ENCODE measurements at places on chromosomes 11 and 22.

DNA sequence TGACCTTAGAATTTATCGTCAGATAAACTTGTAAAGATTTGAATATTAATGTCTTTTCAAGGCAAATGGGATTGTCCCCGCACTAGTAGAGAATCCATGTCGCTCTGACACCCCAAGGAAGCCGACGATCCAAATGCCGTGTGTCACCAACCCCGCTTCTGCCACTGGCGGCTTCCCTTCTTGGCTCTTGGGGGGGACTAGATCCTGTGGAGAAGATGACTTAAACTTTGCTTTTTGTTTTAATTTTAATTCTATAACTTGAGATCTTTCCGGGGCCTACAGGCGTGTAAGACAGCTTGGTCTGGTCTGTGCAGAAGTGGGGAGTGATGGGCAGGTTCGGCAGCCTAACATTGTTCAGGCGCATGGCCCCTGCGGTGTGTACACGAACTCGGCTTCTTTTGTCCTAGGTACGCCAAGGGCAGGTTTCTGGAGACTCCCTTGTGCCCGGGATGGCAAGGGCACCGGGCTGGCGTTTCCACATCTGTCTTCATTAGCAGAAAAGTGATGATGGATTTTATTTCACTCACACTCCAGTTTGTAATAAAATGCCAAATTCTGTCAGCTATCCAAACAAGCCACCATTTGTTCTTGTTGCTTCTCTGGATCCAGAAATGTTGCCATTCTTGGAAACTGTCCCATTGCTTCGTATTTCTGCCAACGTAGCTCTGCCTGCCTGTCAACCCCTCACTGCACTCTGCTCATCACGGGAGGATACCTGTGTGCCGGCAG, 6.7 kb downstream of the YDJC start:
- no peak for DNase-seq

- DNase-seq, result no peak
These were observed 86.0 kb downstream of the DENND5A start for GRCh38 chr11:9179141-9179540.

DNA sequence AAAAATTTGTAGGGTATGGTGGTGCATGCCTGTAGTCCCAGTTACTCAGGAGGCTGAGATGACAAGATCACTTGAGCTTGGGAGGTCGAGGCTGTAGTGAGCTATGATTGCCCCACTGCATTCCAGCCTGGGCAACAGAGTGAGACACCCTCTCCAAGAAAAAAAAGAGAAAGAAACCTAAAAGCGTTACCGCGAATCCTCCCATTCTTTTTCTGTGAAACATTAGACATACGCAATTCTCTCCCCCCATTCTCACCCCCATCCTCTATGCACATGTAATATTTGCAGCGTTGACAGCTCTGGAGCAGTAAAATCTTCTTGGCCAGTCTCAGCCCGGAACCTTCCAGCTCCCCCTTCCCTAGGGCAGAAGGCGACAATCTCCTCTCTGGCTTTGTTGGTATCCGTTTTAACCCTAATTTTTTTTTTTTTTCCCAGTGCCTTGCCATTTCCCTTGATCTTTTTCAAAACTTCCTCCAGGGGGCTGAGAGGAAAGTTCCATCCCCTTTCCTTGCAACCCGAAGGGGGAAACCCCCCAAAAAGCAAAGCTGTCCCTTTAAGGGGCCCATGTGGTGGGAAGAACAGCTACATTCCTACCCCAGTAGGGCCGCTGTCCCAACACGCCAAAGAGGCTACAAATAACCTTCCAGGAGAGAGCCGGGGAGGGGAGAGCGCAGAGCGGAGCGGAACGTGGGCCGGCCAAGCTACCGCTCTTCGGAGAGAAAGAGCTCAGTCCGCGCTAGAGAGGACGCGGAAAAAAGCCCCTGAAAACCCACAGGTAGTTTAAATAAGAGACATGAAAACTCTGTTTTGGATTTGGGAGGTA, 1.9 kb downstream of the LRP4 start:
- no peak for DNase-seq

DNA sequence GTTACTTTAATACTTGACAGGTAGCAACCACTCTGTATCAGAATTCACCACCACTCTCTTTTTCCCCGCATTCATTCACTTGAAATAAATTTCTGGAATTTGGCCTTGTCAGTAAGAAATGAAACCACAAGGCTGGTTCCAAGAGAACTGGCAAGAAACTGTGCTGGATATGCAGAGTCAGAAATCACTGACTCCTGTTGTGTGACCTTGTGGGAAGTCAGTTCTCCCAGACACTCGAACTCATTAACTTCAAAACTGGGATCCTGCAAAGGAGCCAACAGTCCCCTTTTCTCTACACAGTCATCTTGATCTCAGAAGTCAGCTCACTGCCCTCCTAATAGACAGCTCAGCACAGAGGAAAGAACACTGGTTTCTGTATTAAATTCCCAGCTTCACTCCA, 142.7 kb downstream of the LRRC4C start:
- no peak for DNase-seq

DNA sequence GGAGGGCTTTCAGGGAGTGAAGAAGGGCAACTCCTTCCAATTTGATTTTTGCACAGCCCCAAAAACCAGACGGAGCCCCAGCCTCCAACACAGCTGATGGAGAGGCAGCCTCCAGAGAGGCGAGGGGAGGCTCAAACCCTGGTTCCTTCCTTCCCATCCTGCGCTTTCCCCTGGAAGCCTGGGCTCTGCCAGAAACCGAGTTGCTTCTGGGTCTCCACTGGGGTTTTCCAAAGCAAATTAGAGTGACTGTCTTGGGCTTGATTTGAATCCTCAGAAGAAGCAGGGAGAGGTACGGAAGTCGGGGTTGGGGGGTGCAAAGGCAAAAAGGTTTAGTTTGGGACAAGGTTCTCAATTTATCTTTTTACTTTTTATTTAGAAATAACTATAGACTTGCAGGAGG, 129.2 kb downstream of the MPPED1 start:
- no peak for DNase-seq

- no peak for DNase-seq
These were observed 269.0 kb downstream of the FAM76B start for GRCh38 chr11:95520369-95521132.

DNA sequence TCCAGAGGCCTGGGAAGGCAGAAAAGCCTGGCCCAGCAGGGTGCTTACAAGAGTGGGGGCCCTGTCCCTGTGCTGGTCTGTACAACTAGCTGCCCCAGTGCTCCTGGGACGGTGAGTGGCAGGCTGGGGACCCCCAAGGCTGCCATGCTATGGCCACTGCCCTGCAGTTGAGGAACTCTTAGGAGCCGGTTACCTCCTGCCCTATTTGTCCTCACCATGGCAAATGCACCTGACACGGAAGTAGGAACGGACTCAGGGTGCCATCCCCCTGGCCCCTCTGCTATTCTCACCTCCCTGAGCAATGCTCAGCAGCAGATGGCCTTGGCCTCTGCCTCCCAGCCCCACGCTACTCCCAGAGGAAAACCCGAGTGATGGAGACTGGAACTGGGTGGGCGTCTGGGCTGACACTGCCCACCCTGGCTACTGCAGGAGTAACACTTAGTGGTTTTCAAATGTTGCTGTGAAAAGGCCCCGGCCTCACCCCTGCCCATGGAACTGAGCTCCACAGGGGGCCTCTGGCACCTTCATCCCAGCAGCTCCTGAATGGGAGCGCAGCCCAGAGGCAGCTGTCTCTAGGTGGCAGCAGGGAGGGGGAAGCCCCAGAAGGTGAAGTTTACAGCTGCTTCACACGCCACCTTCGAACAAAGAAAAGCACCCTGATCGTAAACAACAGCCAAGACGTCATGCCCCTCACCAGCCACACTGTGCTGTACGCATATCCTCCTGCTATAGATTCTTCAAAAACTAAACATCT, 105.3 kb downstream of the CTTN start:
- no peak for DNase-seq

DNA sequence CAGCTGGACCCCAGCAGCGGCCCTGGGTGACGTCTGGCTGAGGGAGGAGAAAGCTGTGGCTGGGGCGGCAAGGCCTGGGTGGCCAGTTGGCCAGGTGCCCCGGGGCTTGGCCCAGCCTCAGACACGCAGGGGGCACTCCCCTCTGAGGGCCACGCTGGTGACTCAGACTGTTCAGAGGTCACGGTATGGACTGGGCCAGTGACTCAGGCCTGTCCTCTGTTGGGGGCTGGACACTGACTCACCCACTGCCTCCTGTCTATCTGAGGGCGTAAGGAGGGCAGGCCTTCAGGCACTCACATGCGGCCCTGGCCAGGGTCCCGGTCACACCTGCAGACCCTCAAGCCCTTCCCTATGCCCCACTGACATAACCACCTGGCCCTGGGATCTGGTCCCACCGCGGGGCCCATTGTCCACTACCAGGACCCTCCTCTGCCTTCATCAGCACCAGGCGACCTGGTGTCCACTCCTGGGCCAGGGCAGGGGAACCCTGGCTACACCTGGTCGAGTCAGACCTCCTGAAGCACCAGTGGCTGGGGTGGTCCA, 3.7 kb upstream of the MUC5AC start:
- peak; percentile 22 for DNase-seq

DNA sequence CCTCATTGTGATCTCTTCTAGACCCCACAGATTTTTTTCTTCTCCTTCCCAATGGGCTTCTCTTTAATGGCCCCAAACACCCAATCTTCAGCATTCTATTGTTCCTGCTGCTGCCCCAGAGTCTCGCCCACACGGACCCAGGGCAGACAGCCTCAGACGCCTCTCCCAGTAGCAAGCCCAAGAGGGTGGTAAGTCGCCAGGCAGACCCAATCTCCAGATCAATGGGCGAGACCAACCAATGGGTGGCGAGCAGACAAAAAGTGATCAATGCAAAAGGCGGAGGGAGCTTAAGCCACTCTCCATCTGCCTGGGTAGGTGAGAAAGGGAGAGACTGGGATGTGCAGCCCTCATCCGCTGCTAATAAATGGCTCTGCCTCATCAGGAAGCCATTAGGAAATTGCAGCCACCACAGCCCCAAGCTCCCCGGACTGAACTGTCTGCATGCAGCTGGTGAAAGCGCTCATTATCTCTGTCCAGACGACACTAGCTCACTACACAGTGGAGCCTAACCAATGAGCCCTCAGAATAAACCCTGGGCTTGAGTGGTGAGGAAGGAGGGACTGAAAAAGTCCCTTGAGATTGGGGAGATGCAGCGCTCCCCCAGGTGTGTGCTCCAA, 81.8 kb downstream of the ETS1 start:
- DNase-seq, result no peak

- DNase-seq, result no peak
These were observed 29.0 kb downstream of the SHANK3 start for GRCh38 chr22:50701428-50702154.

DNA sequence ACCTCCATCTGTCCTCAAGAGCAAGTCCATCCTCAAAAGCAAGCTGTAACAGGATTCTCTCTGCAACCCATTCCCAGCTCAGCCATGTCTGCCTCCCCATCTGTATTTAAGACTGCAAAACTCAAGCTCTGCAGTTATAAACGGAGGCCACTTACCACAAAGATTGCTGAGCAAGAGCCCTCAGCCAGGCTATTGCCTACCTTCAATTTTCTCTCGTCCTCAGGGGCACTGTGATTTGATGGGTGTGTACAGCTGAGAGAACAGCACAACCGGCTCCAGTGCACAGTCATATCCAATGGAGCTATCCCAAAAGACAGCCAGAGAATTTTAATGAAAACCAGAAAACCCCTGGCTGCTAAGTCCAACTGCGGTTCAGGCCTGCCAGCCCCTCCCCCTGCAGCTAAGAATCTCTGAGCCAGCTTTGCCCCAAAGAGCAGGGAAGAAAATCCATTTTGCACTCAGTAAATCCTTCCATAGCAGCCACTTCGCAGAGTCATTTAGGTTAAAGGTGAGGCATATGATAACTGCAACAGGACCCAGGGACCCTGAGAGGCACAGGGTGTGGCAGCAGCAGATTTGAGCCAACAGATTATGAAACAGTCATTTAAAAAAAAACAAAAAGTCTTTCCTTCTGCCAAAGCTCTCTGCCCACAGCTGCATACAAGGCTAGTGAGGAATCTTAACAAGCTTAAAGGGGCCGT, 37.6 kb downstream of the RAB30 start:
- no peak for DNase-seq

DNA sequence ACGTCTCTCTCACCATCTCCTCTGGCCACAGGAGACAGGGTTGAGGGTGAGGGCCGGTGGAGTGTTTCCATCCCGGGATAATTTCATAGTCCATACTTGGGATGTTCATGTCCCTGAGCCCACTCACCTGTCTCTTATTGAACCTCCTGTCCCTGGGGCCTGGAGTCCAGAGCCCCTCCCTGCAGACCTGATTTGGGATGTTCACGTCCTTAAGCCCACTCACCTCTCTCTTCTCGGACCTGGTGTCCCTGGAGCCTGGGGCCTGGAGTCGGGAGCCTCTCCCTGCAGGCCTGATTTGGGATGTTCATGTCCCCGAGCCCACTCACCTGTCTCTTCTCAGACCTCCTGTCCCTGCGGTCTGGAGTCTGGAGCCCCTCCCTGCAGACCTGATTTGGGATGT, 868.2 kb downstream of the BRD1 start:
- no peak for DNase-seq

DNA sequence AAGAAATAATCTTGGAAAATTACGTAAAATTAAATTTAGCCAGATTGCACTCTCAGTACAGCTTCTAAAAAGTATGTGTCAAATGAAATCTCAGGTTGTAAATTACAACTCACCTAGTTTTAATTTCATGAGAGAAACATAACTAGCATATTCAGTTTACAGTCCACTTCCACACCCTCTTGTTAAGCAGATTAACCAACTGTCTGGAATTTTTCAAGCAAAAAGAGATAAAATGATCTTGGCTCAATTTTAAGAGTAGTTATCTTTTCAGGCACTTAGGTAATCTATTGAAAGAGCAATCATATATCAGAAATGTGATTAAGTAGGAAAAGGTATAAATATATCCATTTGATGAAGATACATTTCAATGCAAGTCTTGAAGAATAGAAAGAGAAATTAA, 928.4 kb upstream of the CCDC90B start:
- DNase-seq, result no peak

DNA sequence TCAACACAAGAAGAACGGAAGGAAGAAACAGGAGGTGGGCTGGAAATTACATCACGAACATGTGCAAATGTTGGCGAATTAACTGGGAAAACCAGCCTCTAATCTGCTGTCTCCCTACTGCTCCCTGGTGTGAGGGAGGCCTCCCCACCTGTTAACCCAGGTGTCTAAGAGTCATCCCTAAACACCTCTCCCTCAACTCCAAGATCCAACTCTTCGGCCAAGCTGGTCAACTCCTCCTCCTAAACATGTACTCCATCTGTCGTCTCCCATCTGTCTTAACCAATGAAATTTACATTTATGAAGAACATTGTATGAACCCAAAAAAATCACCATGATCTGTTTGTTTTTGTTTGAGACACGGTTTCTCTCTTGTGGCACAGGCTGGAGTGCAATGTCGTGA, 154.2 kb downstream of the LARGE1 start:
- no peak for DNase-seq

DNA sequence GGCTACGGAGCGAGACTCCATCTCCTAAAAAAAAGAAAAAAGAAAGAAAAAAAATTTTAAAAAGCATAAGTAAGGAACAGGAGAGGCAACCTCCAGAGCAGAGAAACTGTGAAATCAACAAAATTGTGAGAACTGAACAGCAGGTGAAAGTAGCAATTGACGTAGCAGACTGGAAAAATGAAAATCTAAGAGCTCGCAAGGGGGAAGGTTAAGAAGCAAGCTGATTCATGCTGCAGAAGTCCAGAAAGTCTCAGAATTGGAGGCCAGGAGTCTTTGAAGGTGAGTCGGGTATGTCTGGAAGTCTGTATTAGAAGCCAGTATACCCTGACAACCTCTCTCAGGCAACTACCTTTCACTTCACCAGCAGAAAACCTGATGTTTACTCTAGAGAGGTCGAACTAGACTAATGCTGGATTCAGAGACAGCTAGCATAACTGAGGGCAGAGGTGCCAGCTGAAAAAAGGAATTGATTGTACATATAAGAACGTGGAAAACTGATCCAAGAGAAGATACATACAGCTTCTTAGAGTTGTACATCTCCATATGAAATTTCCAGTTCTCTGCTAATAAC, 161.5 kb downstream of the WNT11 start:
- DNase-seq, result no peak

- DNase-seq, result no peak
These were observed 457 bp downstream of the RNF141 start for GRCh38 chr11:10540546-10540914.
